Activated T-cell treated with anti-CD3 and anti-CD28 coated beads for 1 hour (primary cell): ENCODE measurements at places on chromosomes 5 and 9.

- DNase-seq = no peak
Observed at GRCh38 chr5:135210286-135211055, 176.4 kb upstream of the PITX1 start.

- DNase-seq = no peak
Observed at GRCh38 chr9:33116860-33117259, 40.4 kb upstream of the SMU1 start.

DNA sequence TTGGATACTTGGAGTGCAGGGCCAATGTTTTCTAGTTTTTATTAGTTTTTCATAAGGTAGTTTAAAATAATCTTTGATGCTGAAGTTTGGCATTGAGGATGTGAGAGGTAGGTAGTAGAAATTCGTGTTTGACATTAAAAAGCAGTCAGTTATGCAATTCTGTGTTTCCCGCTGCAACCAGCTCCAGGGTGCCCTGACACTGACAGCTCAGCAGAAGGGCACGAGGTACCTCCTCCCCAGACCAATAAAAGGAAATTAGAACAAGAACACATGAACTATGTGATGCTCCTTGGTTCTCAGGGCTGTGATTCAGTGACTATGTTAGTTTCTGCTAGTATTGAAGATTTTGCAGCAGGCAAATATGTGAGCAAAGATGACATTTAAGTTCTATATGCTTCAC, 40.2 kb downstream of the NSUN2 start:
- DNase-seq = no peak

DNA sequence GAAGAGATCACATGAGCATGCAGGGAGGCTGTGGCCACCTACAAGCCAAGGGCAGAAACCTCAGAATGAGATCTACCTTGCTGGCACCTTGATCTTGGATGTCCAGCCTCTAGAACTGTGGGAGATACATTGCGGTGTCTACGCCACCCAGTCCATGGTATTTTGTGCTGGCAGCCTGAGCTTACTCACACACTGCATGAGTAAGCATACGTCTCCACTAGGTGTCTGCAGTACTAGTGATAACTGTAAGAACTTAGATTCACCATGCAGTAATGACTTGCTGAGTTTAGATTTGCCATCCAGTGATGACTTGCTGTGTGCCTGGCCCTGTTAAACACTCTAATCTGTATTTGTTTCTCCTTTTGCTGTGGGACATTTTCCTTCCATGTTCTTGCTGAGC, 417.7 kb downstream of the GADD45G start:
- no peak for DNase-seq

DNA sequence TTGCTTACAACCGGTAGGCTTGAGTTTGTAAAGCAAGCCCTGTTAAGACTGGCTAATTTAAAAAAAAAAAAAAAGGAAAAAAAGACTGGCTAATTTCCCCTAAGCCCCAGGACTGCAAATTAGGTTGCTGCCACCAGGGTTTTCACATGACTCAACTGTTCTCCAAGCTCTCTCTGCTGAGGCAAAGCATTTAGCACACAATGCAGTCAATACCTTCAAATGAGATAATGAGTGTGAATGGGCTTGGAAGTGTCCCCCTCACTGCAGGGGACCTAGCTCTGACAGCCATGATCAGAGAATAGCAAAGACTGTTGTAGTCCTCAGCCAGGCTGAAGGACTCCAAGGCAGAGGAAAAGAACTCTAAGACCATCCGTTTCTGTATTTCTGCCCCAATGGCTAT, 42.8 kb upstream of the ZSWIM6 start:
- DNase-seq = no peak

- no peak for DNase-seq
Observed at GRCh38 chr9:133188006-133188842, 20.8 kb downstream of the OBP2B start.

GRCh38 chr9:36006549-36007315, 30.0 kb upstream of the RECK start:
- no peak for DNase-seq

GRCh38 chr9:21983561-21983935, 10.6 kb downstream of the CDKN2A start:
- no peak for DNase-seq

GRCh38 chr5:77262697-77263096, 52.2 kb downstream of the PDE8B start:
- no peak for DNase-seq

DNA sequence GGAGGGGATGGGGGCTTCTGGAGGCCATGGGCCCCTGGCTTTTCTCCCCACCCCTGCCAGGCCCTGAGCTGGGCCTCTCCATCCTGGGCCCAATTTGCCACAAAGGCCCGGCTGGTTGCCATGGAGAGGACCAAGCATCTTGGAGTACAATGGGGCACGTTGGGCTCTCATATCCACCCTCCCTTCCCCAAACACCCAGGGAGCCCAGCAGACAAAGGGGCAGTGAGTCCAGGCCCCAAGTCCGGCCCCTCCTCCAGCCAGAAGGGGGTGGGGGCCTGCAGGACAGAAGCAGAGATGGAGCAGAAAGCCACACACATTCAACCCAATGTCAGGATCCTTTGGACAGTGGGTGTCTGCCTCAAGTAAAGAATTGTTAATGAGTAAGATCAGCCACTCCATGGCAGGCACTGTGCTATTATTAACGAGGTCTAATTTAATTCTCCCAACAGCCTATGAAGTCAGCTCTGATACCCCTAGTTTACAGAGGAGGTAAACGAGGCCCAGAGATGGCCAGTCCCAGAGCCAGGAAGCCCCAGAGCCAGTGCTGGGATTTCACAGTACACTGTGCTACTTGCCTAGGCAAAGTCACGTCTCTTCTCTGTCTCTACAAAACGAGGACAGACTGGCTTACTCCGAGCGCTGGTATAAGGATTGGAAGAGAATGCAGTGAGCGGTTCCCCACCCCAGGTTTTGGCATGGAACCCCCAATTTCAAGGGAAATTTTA, 2.3 kb downstream of the CRB2 start:
- no peak for DNase-seq

DNA sequence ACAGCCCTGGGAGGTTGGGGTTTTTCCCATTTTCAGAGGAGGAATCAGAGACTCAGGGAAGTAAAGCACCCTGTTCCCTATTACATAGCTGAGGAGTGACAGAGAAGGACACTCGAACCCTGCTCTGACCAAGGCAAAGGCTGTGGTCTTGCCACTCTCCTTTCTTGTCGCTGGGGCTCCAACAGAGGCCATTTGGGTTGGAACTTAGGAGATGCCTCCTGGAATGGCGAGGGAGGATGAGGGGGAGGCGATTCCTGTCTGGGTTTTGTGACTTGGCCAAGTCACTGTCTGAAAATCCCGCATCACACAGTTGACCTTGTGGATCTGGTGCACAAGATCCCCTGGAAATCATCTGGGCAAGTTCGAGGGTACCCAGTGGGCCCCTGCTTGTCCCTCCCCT, 64.0 kb upstream of the HAND1 start:
- DNase-seq = no peak

DNA sequence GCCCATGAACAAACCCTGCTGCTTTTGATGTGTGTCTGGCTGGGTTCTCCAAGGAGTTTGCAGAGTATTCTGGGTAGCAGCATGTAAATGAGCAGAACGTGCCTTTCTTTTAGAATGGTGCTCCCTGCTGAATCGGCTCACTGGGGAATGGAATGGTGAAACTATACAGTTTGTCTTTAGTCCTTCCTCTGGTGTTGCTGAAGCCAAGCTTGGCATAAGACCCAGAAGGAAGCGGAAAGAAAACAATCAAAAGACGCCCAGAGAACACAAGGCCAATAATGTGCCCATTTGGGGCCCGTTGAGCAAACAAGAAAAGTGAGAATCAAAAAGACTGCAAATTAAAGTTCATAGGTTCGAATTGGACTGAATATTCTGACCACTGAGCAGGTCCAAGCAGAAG, 60.1 kb downstream of the MVB12B start:
- DNase-seq = no peak

GRCh38 chr9:78214492-78214891, 21.4 kb upstream of the CEP78 start:
- DNase-seq = no peak

DNA sequence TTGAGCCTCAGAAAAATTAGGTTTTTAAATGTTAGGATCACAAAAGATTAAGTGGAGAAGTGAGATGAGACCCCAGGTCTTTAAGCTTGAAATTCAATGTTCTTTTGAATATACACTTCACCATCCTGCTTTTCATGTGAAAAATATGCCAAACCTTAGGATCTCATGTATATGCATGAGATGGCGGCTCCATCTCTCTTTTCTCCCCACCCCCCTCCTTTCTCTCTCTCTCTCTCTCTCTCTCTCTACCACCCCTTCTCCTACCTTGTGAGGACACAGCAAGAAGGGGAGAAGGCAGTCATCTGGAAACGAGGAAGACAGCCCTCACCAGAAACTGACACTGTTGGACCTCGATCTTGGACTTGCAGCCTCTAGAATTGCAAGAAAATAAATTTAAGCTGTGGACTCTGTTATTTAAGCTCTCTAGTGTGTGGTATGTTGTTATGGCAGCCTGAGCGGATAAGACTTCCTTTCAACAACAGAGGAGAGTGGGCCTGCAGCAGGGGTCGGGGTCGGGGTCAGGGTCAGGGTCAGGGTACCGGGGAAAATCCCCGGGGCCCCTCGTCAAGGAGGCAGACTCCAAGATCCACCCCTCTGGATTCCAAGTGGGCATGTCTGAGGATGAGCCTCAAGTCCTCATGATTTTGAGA, 16.4 kb upstream of the ALDH1B1 start:
- DNase-seq = no peak

DNA sequence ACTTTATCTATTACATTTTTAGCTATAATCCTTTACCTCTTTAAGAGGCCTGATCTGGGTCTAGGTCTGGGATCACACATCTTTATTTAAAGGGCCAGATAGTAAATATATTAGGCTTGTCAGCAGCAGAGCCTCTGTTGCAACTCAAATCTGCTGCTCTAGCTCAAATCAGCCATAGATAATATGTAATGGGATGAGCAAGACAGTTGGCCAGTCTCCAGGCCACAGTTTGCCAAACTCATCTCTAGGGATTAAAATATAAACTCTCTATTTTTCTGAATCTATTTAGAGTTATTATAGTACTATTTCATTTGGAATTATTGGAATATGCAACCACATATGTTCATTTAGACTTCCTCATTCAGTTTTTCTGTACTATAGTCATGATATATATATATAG, 115.9 kb upstream of the MINAR2 start:
- DNase-seq = no peak

- no peak for DNase-seq
Observed at GRCh38 chr9:100213730-100214477, 114.9 kb downstream of the INVS start.
